Suppressor macrophage treated with lipopolysaccharide for 1 hour (primary cell): ENCODE measurements at places on chromosomes 3 and 15.
A peak's percentile ranks its signal among the peaks of the same experiment; 100 is the strongest.

- peak; percentile 79 for DNase-seq
Observed at GRCh38 chr3:27483117-27484014, 818 bp downstream of the SLC4A7 start.

DNA sequence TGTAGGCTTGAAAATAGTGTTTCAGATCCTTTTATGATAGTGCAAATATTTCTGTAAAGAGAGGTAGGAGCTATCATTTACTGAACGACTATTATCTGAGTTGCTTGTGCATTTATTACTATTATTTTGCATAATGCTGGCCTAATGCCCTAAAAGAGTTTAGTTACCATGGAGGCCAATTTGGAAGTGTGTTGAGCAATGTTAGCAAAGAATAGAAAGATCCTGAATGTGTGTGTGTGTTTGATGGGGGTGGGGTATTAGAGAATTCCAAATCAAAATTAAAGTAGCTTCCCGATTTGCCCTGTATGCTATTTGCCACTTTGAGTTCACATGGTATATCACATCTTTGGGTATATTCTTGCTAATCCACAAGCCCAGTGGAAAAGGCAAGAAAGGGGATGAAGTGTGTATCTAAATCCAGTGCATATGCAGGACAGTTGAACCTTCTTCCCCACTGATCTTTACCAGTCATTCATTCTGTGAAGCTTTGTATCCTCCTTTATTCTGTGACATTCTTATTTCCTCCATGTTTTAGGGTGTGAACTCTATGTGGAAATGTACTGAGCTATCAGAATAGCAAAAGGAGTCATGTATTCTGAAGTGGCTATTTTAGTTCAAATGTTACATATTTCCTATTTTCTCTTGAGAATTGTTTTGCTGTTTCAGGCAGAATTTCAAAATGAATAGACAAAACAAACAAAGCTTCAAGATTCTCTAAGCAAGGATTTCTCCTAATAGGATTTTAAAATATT lies 45.7 kb upstream of the PLSCR5 start:
- DNase-seq, result no peak

DNA sequence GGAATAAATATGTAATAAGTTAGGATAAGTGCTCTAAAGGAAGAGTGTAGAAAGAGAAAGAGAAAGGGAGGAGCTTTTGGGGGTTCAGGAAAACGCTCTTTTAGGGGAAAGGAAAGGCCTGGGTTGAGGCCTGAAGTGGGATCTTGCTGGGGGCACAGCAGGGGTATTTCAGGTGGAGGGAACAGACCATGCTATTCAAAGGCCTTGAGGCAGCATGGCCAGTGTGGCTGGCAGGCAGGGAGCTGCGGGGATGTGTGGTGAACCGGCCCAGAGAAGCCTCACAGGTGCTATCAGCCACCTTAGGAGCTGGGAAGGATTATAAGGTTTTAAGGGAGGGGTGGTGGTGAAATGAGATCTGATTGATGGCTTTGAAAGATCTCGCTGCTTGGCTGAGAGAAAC lies 66.6 kb downstream of the LINGO1 start:
- DNase-seq, result no peak

GRCh38 chr3:48157950-48158376 lies 30.3 kb downstream of the CDC25A start:
- peak; percentile 81 for DNase-seq

DNA sequence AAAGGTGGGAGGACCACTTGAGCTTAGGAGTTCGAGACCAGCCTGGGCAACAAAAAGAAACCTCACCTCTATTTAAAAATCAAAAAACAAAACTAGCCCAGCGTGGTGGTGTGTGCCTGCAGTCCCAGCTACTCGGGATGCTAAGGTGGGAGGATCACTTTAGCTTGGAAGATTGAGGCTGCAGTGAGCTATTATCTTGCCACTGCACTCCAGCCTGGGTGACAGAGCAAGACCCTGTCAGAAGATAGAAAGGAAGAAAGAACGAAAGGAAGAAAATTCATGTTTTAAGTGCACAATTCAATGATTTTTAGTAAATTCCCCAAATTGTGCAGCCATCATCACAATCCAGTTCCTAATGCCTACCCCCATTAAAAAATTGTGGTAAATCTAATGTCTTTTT lies 7.8 kb downstream of the FSD2 start:
- DNase-seq, result no peak

GRCh38 chr3:97241417-97241816 lies 427.0 kb downstream of the EPHA6 start:
- no peak for DNase-seq

DNA sequence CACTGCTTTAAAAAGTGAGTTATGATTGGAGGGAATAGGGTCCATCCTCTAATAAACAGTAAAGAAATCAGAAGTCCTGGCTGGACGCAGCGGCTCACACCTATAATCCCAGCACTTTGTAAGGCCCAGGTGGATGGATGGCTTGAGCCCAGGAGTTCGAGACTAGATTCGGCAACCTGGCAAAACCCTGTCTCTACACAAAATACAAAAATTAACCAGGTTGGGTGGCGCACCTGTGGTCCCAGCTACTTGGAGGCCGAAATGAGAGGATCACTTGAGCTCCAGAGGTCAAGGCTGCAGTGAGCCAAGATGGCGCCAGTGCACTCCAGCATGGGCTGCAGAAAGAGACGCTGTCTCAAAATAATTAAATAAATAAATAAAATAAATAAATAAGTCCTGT lies 171.2 kb downstream of the POTEB3 start:
- no peak for DNase-seq

GRCh38 chr15:78090422-78091063 lies 1.8 kb upstream of the SH2D7 start:
- DNase-seq, result no peak

- DNase-seq, result peak; percentile 39
Observed at GRCh38 chr3:177196456-177197040, 734 bp downstream of the TBL1XR1 start.
